ENCODE measurements at places on chromosomes 5 and 9.

DNA sequence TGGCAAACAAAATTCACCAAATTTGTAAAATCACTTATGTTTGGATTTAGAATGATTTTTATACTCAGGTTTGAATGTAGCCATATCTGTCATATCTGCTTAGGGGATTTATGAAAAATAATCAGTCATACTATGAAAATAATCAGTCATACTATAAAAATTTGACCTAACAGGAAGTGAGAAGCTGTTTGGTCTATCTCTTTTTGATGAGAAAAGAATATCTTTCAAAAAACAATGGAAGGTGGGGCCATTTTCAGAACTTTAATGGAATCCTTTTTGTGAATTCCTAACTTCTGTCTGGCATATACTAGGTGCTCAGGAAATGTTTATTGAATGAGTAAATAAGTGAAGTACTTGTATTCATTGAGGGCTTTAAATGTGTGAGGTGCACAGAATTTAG is 70.1 kb downstream of the CWC27 start:
- DNase-seq: no peak

DNA sequence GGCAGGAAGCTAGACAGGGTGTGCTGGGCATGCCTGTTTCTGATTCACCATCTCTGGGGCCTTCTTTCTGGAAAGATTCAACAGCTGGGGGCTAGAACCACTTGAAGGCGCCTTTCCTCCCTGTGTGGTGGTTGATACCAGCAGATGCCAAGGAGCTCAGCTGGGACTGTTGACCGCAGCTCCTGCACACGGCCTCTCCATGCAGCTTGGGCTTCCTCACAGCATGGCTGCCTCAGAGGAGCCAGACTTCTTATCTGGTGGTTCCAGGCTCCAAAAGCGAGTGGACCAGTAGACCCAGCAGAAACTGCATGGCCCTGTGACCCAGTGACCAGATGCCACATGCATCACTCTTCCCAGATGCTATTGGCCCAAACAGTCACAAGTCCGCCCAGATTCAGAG is 74.7 kb upstream of the COL5A1 start:
- no peak for DNase-seq

GRCh38 chr5:171122372-171122771 is 186.7 kb upstream of the TLX3 start:
- DNase-seq: no peak

DNA sequence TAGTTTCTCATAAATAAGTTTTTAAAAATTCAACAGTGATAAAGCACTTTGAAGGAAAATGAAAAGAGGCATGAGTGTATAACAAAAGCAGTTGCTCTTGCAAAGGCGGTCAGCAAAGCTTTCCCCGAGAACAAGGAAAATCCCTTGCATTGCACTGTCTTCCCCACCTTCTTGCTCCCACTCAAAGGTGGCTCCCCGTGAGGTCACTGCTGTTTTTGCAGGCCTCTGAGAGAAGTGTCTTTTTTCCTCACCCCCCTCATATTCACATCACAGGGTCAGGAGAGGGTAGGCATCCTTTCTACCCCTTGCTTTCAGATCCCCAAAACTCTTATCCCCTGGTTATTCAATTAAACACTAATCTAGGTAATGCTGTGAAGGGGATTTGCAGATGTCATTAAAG is 15.2 kb upstream of the SLC36A1 start:
- no peak for DNase-seq

GRCh38 chr5:164364237-164365208 is 859.1 kb downstream of the MAT2B start:
- DNase-seq: no peak

GRCh38 chr9:119709431-119709830 is 340.2 kb upstream of the BRINP1 start:
- no peak for DNase-seq

- no peak for DNase-seq
Measured at GRCh38 chr9:23322392-23322791, 503.6 kb downstream of the ELAVL2 start.

- DNase-seq: no peak
Measured at GRCh38 chr5:86665984-86666760, 48.4 kb downstream of the COX7C start.

- no peak for DNase-seq
Measured at GRCh38 chr9:125913551-125913950, 166.4 kb downstream of the PBX3 start.

DNA sequence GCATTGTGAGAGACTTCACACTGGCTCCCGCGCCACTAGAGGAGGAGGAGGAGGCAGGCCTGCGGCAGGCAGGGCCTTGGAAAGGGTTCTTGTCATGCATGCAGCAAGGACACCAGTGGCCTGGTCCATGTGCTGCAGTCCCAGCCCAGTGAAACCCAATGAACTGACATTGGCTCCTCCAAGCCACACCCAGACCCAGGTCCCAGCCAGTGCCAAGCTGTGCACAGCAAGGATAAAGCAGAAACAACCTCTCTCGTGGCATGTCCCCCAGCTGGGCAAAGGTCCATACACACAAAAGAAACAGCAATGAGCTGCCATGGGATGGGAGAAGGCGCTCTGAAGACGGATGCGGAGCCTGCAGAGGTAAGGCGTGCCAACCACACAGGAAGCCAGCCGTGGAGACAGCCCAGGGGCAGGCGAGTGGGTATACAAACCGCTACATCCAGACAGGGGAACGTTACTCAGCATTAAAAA is 89.2 kb downstream of the SEMA4D start:
- DNase-seq: peak; percentile 51

- no peak for DNase-seq
Measured at GRCh38 chr9:111599092-111599954, at the start of gene PTGR1. Gene PTGR1 (minus strand): TSS chr9:111599647. CDS start chr9:111597422, 2,225 bp downstream.

DNA sequence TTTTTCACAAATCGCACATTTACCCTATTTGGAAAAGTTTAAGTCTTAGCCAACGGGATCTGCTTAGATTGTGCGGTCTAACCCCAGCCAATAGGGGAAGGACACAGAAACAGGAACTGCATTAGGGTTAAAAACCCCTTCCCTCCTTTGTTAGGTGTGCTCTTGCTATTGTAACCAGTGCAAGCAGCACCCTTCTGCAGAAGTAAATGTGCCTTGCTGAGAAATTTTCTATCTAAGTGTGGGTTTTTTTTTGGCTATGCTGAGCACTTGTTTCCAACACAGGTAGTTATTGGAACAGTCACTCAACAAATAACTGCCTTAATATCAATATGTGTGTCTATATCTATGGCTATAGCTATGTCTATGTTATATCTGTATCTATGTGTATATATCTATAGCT is 190.0 kb downstream of the TRIM32 start:
- no peak for DNase-seq

DNA sequence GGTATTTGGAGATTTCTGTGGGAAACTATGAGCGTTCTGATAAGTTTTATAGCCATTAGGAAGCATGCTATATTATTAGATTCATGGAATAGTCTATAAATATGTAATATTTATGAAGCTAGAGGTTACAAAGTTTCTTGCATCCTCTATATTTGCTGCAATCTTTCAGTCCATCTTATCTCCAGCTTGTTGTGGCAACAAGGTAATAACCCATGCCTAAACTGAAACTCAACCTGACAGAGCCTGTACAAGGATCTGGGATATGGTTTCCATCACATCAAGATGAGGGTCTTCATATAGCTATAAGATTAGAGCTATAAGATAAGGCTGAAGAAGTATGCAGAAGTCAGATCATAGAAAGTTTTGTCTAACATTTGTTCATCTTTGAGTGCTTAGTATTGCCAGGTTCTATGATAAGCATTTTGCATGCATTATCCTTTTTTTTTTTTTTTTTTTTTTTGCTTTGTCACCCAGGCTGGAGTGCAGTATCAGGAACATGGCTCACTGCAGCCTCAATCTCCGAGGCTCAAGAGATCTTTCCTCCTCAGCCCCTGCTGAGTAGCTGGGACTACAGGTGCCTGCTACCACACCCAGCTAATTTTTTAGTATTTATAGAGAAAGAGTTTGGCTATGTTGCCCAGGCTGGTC is 14.8 kb downstream of the BAAT start:
- DNase-seq: no peak

- no peak for DNase-seq
Measured at GRCh38 chr5:150488519-150489359, 19.2 kb upstream of the NDST1 start.

GRCh38 chr9:117952581-117952980 is 248.4 kb downstream of the TLR4 start:
- DNase-seq: no peak

- DNase-seq: no peak
Measured at GRCh38 chr9:133991214-133991921, 756 bp downstream of the VAV2 start.

GRCh38 chr5:10563110-10563944 is 543 bp upstream of the ANKRD33B start:
- peak; percentile 29 for DNase-seq

DNA sequence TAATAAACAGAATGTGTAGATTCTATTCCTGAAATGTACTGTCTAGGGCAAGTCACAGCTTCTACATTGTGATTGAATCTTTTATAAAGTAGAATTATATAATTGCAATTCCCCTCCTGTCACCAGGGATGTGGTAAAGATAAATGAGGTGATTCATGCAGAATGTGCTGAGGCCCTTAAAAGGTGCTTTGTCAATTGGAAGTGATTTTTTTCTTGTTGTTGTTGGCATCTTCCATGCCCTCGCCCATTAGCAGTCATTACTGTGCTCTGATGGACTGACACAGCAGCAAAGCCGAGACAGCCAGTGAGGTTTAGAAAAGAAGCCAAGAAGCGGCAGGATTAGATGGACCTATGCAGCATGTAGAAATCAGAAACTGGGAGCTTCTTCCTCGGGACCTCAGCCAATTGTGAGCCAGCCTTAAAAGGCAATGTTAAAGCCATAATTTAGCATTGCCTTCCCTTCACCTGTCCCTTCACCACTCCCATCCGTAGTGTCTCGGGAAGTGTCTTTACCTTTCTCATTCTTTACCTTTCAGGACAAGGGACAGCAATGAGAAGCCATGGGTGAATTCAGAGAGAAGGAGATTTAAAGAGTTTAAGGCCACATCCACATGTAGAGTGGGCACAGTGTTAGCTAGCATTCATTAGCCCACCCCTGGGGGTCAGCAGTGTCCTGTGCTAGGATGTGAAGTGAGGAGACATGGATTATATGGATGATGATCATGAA is 257.8 kb downstream of the PLK2 start:
- DNase-seq: no peak

GRCh38 chr9:38194870-38195269 is 125.8 kb upstream of the SHB start:
- no peak for DNase-seq

DNA sequence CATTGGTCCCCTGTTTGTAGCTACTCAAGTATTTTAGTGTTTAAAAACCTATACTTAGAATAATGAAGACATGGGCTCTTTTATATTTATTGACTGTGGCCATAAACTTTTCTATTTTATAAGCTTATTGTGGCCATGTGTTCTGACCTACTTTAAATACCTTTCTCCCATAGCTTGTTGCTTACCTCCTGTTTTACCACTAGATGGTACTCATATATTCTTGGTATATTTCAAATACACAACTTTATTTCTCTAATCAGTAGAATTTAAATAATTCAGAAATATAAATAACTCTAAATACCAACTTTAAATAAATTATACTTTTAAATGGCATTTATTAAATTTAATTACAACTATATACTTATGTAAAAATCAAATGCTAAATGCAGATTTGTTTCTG is 498.0 kb downstream of the PRDM9 start:
- no peak for DNase-seq

Measured in effector memory CD4-positive, alpha-beta T cell (primary cell).